ENCODE measurements at places on chromosomes 7 and 10.
A peak's percentile ranks its signal among the peaks of the same experiment; 100 is the strongest.

GRCh38 chr7:27944643-27945042 is 204.7 kb downstream of the TAX1BP1 start:
- no peak for DNase-seq

GRCh38 chr10:101666083-101666482 is 28.9 kb downstream of the FBXW4 start:
- no peak for DNase-seq

DNA sequence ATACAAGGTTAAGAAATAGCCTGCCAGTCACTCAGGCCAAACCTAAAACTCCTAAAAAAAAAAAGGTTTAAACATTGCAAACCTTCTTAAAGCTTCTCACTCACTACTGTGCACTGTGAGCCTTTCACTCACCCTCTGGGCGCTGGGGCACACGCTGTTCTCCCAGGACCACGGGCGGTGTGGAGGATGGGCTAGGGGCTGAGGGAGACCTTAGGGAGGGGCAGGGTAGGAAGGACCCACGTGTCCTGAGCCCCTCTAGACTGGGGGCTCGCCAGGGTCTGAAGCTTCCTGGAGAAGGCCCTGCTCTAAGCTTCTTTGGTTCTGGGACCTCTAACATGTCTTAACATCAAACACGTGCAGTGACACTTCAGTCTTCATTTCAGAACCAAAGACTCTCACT is 569.8 kb downstream of the DNAJB6 start:
- DNase-seq, result no peak

DNA sequence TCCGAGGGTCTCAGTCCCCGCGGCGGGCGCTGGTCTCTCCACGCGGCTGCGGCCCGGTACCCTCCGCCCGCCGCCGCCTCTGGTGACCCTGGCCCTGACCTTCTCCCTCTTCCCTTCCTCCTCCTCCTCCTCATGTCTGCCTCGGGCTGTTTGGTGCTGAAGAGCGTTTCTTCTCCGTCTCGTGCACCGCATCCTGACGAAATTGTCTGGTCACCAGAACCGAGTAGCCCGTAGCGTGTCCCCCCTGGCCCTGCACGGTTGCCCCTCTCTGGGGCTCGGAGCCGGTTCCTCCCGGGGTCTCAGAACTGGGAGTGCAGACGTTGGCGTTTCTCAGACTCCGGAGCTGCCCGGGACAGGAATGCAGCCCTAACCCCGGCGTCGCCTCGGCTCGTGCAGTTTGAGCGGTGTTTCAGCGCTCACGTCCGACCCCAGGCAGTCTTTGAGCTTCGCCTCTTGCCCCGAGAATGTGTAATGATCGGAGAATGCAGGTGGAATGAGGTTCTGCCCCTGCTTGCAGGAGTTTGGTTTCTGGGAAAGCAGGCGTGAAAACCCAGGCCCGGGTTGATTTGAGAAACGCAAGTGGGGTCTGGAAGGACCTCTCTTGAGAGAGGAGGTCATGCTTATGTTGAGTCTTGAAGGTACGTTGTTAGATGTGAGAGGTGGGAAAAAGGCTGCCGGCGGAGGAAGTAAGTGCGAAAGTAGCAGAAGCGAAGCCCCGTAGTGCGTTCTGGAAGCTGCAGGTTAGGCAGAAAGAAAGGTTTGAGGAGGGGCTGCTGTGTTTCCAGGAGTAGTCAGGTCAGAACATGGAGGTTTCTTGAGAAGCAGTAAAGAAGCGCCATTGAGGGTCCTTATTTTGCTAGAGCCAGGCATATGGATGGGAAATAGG is 743 bp downstream of the RBM17 start:
- no peak for DNase-seq

- DNase-seq, result no peak
Observed at GRCh38 chr7:103240806-103241205, 56.4 kb upstream of the PMPCB start.

DNA sequence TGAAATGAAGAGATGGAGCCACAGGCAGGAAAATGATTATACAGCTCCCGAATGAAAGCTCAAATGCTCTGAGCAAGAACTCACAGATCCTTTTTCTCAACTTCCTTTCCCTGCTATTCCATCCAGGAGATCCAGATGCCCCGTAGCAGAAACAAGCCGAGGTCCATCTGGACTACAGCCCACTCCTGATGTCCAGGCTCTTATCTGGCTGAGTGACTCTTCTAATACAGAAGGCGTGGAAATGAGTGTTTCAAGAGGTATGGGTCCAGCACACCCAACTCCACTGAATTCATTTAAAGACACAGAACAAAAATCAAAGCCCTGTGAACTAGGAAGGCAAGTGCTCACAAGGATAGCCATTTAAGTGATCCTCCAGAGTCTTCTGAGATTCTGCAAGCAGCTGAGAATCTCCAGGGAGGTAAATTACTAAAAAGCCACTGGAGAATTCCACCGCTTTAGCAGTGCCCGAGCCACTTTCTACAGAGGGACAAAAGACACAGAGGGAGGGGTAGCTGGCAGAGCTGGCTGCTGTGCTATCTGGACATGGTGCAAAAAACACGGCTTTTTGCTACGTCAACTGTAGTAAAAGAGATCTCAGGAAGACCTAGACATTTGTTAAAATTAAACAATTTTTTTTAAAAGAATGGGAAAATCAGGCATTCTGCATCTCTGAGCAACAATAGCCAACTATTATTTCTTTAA is 24.5 kb downstream of the FAM171A1 start:
- DNase-seq, result peak; percentile 18

DNA sequence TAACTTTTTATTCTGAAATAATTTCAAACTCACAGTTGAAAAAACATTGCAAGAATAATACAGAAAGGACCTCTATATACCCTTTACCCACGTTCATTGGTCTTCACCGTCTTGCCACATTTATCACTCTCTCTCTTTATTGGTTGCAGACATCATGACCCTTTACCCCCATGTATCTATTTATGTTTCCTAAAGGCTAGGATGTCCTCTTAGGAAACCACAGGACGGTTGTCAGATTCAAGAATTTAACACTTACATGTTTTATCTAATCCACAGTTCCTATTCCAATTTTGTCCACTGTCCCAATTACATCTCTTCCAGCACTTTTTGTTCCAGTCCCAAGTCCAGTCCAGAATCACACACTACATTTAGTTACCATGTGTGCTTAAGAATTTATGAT is 67.6 kb upstream of the FGFR2 start:
- DNase-seq, result no peak
